ENCODE measurements at places on chromosomes 1 and 21. TPM values are rescaled to one million over a fixed set of nuclear protein-coding genes. Genes with fewer than 3 reads are reported as not detected.

DNA sequence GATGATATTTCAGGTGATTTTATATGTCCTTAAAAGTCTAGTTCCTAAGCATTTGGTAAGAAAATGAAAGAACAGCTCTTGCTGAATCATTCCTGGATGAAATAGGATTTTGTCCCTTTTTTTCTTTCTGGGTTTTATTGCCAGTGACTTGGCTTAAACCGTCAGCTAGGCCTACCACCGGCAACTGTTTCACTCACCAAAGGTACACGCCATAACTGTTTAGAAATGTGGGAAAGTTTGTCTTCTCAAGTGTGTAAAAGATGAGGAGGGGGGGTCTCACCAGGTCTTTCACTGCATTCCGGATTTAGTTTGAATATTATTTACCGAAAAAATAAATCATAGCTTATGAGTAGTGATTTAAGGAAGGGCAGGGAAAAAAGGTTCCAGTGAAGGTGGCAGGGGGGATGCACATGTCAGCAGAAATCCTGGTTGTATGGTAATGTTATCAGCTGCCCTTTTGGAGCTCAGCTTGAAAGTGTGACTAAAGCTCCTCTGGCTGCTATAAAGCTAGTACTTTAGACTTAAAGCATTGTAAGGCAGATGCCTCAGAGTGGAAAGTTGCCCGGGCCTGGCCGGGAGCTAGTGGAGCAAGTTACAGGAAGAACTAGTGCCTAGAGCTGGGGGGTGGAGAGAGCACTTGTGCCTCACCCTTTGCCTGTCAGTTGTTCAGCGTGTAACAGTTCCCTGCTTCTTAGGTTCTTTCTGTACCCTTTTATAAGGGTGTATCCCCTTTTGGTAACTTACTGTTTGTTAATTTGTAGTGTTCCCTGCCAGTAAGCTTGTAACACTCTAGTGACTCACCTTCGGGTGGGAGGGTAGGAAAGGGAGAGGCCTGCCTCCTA lies 3.1 kb downstream of the ATP1A1 start:
- peak; percentile 95 for DNase-seq

DNA sequence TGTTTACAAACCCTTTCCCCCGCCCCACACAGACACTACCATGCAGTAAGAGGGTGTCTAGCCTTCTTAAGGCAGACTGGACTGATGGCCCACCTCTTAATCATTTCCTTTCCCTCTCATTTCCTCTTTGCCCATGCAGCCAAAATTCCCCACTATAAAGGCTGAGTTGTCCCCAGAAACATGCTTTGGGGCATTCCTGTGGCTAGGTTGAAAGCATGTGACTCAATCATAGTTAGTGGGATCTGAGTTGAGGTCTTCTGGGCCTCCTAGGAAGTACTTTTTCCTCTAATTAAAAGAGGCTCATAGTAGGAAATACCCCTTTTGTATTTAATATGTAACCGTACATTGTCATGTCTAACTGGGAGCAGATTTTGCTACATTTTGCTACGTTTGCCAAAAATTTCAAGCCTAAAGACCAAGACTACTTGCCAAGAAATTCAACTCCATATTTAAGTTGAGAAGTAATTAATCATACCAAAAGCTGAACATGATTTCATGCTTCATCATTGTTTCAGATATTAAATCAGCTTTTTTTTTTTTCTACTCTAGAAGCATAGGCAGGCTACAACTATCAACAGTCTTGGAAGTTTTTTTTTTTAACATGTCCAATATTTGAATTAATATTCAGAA lies 174.7 kb downstream of the ADGRL4 start:
- no peak for DNase-seq

USH2A gene
- total RNA-seq = not detected

ATP1A2 gene
- 10.8 TPM for total RNA-seq

GPR25 gene
- not detected for total RNA-seq

- DNase-seq = no peak
Measured at GRCh38 chr1:49765034-49765433, 258.7 kb downstream of the AGBL4 start.

Data from posterior vena cava (tissue), 2 donors.